ENCODE measurements at places on chromosomes 1 and 21. TPM values are rescaled to one million over a fixed set of nuclear protein-coding genes. Genes with fewer than 3 reads are reported as not detected.

TRIM63 gene
- total RNA-seq = not detected

STYXL2 gene
- total RNA-seq = not detected

PRMT6 gene
- total RNA-seq = 11.3 TPM

RNF186 gene
- not detected for total RNA-seq

KMO gene
- not detected for total RNA-seq

DNA sequence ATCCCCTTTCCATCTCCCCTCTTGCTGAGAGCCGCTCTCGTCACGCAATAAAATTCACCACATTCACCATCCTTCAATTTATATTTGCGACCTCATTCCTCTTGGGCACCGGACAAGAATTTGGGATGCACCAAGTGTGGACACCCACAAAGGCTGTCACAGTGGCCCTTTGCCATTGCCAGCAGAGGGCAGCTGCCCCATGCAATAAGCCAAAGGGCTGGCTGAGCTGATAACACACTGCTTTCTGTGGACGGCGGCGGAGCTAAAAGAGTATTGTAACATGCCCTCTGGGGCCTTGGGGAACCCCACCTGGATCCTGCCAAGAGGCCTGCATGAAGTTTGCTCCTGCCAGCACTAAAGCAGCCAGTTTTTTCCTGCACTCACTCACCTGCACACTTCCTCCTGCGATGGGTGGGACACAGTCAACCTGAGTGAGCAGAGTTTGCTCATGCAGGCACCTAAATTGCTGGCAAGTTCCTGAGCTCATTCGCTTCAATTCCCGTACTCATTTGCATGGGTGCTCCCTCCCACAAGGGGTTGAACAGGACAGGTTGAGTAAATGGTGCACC, 792.3 kb upstream of the ADAMTS5 start:
- DNase-seq = no peak

GRCh38 chr1:58223522-58223921, 323.0 kb downstream of the OMA1 start:
- no peak for DNase-seq

DNA sequence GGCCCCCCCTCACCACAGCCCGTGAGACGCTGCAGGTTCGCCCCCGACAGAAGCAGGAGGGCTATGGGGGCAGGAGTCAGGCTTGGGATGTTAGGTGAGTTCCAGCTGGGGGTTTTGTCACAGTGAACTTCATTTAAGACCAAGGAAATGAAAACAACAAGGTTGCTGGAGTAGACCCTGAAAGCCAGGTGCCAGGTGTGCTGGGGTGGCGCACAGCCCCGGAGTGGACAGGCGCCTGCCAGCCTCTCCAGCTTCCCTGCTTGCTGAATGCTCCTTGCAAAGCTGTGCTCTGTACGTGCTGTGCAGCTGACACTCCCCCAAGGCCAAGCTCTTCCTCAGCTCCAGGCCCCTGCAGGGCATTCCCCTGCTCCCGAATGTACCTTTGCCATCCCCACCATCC, 102.4 kb downstream of the PGBD5 start:
- no peak for DNase-seq

Data from bronchial epithelial cell (primary cell).